ENCODE measurements at places on chromosomes 16 and 17.

DNA sequence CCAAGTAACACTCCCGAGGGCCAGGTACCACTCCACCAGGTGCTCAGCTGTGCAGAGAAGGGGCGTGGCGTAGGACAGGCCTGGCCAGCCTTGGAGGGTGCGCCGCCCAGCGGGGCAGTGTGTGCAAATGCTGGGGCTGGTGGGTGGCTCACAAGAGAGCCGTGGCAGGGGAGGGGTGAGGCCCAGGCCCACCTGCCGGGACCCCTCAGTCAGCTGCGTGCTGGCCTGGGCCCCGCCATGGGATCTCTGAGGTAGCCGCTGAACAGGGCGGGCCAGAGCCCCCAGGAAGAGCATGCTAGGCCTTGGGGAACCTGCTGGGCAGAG, 8.8 kb downstream of the TPSG1 start:
- no peak for DNase-seq

GRCh38 chr16:11698271-11698689, 30.0 kb downstream of the SNN start:
- DNase-seq = no peak

DNA sequence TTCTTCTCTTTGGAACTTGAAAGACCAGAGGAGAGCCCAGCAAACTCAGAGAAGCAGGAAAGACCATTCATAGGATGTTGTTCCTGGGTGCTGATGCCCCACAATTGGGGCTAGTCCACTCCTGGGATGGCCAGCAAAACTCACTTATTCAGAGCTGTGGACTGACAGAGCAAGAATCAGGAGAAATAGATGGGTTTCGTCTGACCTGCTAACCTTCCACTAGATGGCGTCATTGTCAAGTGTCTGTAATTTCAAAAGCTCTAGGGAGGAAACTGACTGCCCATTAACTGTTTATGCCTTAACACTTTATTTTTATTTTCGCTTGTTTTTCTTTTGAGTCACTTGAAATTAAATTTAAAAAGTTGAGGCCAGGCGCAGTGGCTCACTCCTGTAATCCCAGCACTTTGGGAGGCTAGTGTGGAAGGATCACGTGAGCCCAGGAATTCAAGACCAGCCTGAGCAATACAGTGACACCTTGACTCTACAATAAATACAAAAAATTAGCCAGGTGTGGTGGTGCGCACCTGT, 28.7 kb upstream of the MILR1 start:
- peak; percentile 88 for DNase-seq

GRCh38 chr17:37849617-37849972, 74.6 kb upstream of the TBC1D3K start:
- no peak for DNase-seq

GRCh38 chr16:63466-63865, 9.0 kb downstream of the RHBDF1 start:
- DNase-seq = no peak

GRCh38 chr16:11621920-11622651, 35.4 kb upstream of the LITAF start:
- DNase-seq = peak; percentile 48

DNA sequence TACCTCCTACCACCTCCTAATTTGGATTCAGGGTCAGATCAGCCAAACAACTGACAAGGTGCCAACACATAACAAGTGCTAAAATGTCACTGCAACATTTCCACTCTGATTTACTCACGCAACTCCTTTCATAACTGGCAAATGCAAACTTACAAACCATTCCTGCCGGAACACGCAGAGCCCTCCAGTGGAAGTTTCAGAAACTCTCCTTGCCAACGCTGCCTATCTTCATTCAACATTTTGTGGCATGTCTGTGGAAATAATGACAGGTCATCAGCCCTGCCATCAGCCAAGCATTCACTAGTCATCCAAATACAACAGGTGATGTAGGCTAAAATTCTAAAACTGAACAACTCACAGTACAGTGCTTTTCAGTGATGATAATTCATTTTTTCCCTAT, 37.7 kb upstream of the OR3A1 start:
- peak; percentile 19 for DNase-seq

Measured in Ammon's horn (tissue), 1 donor.